HCEC 1CT (cell line): ENCODE measurements at places on chromosomes 4 and X.

DNA sequence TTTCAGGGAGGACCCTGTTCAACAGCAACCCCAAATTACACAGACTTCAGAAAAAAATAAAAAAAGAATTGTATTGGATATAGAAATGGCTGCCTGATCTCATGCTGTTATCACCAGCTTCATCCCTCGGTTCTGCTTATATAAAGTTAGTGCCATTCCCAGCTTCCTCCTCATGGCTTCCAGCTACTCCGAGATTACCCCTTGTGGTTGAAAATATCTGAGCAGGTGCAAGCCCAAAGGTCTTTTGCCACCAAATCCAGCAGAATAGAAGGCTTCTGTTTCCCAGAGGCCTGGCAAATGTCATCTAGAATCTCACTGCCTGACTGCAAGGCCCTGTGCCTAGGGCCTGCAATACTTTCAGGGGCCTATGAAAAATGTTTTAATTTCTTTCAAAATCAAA lies 13.8 kb upstream of the HPGDS start:
- DNase-seq, result no peak

- no peak for DNase-seq
Measured at GRCh38 chrX:134545510-134545909, 85.5 kb downstream of the HPRT1 start.

- DNase-seq, result no peak
Measured at GRCh38 chr4:1512738-1513660, 106.8 kb upstream of the NKX1-1 start.

DNA sequence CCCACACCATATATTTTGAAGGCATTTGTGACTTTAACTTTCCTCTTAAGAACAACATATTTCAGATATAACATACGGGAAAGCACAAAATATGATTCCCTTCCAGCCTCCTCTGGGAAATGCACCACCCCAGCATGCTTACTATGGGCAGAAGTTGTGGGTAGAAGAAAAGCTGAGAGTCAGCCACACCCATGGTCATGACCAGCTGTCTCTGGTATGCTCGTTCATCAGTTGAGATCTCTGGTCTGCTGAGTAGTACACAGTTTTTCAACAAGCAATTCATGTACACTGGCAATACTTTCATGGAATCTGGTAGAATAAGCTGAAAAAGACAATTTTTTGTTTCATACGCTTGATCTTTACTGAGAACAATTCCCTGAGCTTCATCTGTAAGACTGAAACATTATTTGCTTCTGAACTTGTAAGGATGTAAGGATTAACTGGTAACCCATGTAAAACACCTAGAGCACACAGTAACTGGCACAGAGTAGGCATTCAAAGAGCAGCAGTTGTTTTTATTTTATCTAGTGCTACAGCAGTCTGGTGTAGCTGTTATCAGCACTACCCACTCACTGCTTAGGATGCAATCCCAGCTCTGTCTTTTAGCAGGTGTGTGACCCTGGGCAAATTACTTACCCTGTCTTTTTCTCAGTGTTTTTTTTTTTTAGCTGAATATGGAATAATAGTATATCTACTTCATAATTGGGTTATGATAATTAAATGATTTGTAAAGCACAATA lies 47.6 kb downstream of the METTL14 start:
- peak; percentile 33 for DNase-seq

GRCh38 chr4:57905965-57906364 lies 795.8 kb upstream of the IGFBP7 start:
- no peak for DNase-seq

GRCh38 chrX:8879750-8880149 lies 78.6 kb upstream of the FAM9A start:
- peak; percentile 3 for DNase-seq

DNA sequence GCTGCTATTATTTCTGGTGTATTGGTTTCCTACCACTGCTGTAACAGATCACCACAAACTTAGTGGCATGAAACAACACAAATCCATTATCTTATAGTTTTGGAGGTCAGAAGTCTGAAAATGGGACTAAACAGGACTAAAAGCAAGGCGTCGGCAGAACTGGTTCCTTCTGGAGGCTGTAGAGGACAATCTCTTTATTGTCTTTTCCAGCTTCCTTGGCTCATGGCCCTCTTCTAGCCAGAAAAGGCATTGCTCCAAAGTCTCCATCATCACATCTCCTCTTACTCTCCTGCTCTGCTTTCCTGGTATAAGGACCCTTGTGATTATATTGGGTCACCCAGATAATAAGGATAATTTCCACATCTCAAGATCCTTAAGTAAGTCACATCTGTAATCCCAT lies 121.9 kb downstream of the CLCN4 start:
- no peak for DNase-seq

- DNase-seq, result peak; percentile 30
Measured at GRCh38 chr4:168908093-168908492, 102.0 kb downstream of the CBR4 start.

- DNase-seq, result no peak
Measured at GRCh38 chrX:144586756-144587155, 660.5 kb upstream of the SPANXN1 start.

- DNase-seq, result no peak
Measured at GRCh38 chr4:89164400-89164799, 53.1 kb downstream of the TIGD2 start.

DNA sequence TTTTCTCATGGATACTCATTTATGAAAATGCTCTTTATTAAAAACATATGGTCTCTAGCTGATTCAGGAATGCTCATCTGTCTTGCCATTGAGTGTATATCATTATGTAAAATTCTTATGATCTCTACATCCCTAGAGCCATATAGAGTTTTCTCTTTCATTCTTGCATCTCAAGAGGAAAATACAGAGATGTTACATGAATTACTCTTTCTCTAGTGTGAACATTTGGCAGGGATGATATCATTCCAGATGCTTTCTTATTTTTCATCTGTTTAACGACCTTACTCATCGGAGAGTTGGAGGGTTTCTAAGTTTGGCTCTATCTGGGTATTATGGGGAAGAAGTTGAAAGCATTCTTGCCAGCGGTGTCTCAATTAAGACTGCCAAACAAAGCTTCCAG lies 202.9 kb upstream of the SLC7A11 start:
- no peak for DNase-seq

GRCh38 chr4:108488865-108489264 lies 131.5 kb upstream of the RPL34 start:
- DNase-seq, result no peak

- DNase-seq, result no peak
Measured at GRCh38 chrX:109974906-109975655, 27.8 kb upstream of the TMEM164 start.

GRCh38 chr4:42654631-42655268 lies 2.2 kb downstream of the ATP8A1 start:
- peak; percentile 50 for DNase-seq

DNA sequence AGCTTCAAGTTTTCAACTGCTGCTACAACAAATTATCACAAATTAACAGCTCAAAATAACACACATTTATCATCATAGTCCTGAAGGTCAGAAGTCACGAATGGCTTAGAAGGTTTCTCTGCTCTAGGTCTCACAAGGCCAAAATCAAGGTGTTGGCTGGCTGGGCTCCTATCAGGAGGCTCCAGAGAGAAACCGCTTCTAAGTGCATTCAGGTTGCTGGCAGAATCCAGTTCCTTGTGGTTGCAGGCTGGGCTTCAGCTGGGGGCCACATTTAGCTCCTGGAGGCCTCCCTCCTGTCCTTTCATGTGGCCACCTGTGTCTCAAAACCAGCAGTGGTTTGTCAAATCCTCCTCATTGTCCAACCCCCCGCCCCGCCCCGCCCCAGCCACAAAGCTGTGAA lies 15.4 kb downstream of the MRFAP1 start:
- no peak for DNase-seq

DNA sequence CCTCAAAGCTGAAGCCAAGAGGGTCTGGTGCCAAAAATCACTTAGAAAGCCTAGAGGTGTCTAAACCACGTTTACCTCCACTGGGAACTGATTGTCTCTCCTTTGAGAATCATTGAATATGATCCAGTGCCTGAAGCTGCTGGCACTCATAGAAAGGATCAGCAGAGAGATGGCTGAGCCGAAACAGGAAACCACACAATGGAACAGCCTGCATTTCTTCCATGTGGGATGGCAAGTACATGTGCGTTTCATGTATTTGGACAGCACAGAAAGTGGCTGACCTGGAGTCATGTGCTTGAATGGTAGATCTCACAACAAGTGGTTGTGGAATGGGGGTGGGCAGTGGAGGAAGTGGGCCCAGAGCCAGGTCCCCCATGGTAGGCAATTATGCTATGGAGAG lies 533.7 kb downstream of the INPP4B start:
- DNase-seq, result no peak

DNA sequence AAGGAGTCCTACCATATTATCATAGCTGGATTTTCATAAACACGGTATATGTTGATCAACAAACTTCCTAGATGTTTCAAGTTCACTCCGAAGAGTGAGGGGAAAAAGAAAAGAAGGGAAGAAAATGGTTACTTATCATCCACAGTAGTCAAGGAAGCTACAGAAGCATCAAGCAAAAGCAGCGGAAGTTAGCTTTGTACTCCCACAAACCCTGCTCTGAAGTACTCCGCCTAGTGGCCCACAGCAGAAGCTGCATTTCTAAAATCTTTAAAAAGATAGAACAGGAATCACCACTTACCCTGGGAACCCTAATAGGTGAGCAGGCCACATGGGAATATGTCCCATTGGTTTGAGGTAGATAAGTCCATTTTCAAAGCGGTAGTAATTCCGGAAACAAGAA lies 28.5 kb upstream of the FRG1 start:
- peak; percentile 1 for DNase-seq

DNA sequence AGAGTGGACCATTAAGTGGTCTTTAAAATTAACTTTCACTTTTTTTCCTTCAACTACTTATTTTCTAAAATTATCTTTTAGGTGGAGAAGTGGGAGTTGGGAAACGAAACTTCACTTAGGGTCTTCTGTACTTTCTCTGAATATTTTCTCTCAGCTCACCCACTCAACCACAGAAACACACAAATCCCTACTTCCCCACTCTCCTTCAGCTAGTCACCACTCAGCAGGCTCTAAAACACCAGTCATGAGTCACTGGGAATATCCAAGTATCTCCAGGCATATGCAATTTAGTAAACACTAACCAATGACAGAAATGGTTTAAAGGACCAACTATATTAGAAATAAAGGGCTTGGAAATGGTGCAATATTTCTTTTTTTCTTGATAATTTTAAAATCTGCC lies 153.0 kb upstream of the RPS6KA6 start:
- DNase-seq, result peak; percentile 8

GRCh38 chr4:154384012-154384411 lies 107.6 kb downstream of the DCHS2 start:
- no peak for DNase-seq

- DNase-seq, result no peak
Measured at GRCh38 chr4:95021099-95021498, 263.3 kb downstream of the BMPR1B start.

GRCh38 chr4:172048666-172049065 lies 235.5 kb downstream of the GALNTL6 start:
- DNase-seq, result no peak

DNA sequence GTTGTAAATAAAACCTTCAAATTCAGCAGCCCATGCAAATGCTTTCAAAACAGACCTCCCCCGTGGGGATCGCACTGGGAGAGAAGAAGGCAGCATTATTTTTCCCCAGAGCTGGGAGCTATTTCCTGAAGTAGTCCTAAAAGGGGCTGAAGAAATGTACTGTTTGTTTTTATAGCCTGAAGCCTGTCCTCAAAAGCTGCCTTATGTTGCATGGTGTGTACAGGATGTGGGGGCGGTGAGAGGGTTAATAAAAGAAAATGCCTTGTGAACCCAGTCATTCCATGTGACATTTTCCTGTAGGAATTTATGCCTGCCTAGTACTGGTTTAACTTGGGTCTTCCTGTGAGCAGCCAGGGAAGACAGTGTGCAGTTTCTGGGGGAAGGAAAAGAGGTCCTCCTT lies 144.1 kb downstream of the SOWAHB start:
- DNase-seq, result peak; percentile 88

GRCh38 chr4:128649575-128650205 lies 159.8 kb upstream of the JADE1 start:
- DNase-seq, result peak; percentile 47

DNA sequence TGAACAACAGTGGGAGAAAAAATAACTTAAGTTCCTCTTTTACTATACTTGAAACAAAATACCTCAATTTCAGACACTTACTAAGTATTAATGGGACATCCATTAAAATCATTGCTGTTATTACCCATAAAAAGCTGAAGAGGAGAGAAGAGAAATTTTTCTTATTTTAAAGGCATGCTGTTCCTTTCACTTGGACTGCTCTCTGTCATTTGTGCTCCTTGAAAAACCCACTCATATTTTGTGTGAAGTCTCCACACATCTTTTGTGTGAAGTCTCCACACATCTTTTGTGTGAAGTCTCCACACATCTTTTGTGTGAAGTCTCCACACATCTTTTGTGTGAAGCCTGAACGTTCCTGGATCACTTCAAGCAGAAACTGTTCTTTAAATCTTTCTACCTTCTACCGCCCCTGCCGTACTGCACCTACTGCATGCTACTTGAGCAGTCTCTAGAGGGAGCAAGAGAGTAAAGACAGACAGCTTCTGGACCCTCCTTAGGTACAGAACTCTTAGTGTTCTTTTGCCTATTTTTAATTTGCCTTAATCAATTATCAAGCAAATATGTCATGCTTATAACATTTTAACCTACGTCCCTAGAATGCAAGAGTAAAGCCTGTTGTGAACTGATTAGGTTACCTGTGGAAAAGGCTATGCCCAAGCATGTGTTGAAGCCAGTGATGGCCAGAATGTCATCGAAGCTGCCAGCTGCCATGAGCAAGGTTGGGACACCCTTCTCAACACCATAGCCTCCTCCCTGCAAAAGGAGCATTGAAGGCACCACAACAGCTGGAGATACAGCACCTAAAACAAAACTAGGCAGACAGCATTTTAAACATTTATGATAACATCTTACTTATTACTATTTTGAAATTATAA lies 27.1 kb upstream of the SLC9B1 start:
- DNase-seq, result peak; percentile 2

- peak; percentile 93 for DNase-seq
Measured at GRCh38 chr4:54082168-54082567, 17.8 kb upstream of the CHIC2 start.

GRCh38 chr4:111492496-111492895 lies 652.8 kb upstream of the FAM241A start:
- DNase-seq, result no peak

DNA sequence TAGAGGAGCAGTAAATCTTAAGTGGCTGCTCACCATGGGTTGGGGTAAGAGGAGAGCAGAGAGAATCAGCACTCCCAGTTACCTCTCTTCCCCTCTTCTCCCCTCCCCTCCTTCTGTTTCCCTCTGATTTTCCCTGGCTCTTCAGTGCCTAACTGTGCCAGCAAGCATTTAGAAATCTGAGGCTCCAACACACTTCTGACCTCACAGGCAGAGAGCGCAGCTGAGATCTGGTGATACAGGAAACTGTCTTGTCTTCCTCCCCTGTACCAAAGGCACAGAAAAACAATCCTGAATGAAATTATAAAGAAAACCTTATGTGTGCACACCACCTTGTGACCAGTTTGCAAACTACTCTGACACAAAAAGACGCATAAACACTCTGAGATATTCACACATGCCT lies 82.4 kb upstream of the SMIM10 start:
- peak; percentile 17 for DNase-seq

DNA sequence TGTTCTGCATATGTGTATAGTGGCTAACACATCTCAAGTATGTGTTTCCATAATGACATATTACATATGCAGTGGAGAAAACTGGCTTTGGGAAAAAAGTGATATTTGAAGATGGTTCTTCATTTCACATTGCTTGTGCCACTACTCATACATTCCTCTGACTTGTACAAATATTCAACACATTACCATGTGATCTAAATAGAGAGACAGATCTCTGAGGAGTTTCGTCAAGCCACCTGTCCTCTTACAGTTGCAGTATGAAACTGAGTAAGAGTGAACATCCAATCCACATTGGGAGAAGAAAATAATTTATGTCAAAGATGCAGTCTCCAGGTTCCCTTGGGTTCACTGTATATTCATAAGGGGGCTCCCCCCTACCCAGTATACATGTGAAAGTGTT lies 123.9 kb downstream of the KDR start:
- DNase-seq, result no peak
